Stimulated activated effector memory CD8-positive, alpha-beta T cell treated with anti-CD3 and anti-CD28 coated beads, Interleukin-12 subunit alpha, Interleukin-12 subunit beta, amount 100 ng/mL, for 72 hours (primary cell): ENCODE measurements at places on chromosomes 12 and 14.
A peak's percentile ranks its signal among the peaks of the same experiment; 100 is the strongest.

DNA sequence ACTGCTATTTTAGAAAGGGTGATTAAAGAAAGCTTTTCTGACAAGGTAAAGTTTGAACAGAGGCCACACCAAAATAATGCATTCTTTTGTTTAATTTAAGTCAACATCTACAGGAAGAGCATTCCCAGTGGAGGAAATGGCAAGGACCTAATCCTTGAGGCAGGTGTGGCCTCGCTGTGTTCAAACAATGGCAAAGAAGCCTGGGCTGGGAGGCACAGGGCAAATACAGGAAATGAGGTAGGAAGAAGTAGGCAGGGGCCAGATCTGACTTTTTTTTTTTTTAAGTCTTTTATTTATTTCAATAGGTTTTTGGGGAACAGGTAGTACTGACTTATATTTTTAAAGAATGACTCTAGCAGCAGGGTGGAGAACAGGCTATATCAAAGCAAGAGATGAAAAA, 53.5 kb downstream of the ARMH4 start:
- no peak for DNase-seq

GRCh38 chr12:66860752-66861750, 182.2 kb upstream of the GRIP1 start:
- DNase-seq: peak; percentile 66

- DNase-seq: no peak
Observed at GRCh38 chr12:24565300-24565699, 383.6 kb downstream of the BCAT1 start.

GRCh38 chr12:98788396-98788795, 143.3 kb downstream of the APAF1 start:
- DNase-seq: no peak

GRCh38 chr14:33704481-33704880, 246.4 kb downstream of the EGLN3 start:
- no peak for DNase-seq
